ENCODE measurements at places on chromosomes 16 and 17.

DNA sequence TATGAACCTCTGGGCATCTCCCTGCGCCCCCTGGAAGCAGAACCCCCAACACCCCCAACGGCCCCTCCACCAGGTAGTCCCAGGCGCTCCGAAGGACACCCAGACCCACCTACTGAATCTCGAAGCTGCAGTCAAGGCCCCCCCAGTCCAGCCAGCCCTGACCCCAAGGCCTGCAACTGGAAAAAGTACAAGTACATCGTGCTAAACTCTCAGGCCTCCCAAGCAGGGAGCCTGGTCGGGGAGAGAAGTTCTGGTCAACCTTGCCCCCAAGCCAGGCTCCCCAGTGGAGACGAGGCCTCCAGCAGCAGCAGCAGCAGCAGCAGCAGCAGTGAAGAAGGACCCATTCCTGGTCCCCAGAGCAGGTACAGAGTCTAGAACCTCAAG lies 1.5 kb downstream of the BCL6B start:
- no peak for DNase-seq

GRCh38 chr17:60314423-60314822 lies 77.5 kb downstream of the USP32 start:
- no peak for DNase-seq

DNA sequence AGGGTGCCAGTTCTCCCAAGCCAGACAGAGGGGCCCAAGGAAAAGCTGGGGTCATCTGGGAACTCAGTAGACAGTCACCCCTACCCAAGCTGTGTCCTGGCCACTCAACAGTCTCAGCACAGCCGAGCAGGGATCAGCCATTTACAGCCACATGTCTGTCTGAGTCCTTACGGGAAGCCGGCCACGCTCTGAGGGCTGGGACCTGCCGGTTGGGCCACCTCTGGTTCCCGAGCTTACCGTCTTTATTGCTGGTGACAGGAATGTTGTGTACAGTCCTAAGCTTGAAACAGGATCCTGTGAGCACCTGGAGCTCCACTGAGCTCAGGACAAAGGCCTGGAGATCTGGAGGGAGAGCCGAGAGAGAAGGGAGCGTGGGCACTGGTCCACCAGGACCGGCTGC lies 59.8 kb downstream of the TIMM22 start:
- DNase-seq = no peak

GRCh38 chr17:56831369-56832095 lies 2.2 kb downstream of the C17orf67 start:
- DNase-seq = no peak

- DNase-seq = no peak
Observed at GRCh38 chr17:76019833-76020467, 7.2 kb downstream of the EVPL start.

- no peak for DNase-seq
Observed at GRCh38 chr17:4908301-4908700, 5.4 kb upstream of the CHRNE start.

DNA sequence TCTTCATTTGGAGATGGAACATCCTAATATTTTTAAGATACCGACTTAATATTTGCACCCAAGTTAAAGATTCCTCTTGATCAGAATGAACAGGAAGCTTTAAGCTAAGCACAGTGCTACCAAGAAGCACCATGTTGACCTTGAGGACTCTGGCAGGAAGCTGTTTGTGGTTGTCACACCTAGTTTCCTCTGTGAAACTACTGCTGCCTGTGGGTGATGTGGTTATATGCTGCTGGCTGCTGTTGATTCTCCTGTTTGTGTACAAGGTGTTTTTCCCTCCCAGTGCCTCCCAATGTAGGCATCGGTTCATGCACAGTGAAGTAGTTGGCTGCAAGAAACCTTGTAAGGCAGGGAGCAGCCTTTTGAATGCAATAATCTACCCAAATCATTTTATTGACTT lies 23.4 kb downstream of the RBL2 start:
- peak; percentile 25 for DNase-seq

DNA sequence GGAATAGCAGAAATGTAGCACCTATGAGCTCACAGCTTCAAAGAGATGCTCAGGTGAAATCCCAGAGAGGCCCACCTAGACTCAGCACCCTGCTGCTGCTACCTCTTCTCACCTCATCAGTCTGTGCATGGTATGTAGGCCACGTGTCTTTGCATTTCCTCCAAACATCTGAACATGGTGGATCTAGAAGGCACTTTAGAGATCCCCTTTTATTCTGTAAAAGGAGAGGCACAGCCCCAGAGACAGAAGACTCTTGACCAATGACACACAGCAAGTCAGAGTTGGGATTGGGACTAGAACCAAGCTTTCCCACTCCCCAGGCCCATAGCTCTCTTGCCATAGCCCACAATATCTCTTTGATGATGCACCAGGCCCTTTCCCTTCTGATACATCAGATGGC lies 19.4 kb upstream of the NKD1 start:
- DNase-seq = no peak

- no peak for DNase-seq
Observed at GRCh38 chr17:4895657-4896331, 3.5 kb upstream of the C17orf107 start.

GRCh38 chr16:12082226-12082887 lies 105.8 kb downstream of the SNX29 start:
- DNase-seq = no peak

- DNase-seq = no peak
Observed at GRCh38 chr16:68728523-68728922, 8.6 kb upstream of the CDH1 start.

GRCh38 chr17:12053552-12053951 lies 32.9 kb downstream of the MAP2K4 start:
- no peak for DNase-seq

GRCh38 chr17:1568950-1569810 lies 6.6 kb upstream of the PITPNA start:
- no peak for DNase-seq

- no peak for DNase-seq
Observed at GRCh38 chr16:49455991-49456745, 82.6 kb downstream of the C16orf78 start.

DNA sequence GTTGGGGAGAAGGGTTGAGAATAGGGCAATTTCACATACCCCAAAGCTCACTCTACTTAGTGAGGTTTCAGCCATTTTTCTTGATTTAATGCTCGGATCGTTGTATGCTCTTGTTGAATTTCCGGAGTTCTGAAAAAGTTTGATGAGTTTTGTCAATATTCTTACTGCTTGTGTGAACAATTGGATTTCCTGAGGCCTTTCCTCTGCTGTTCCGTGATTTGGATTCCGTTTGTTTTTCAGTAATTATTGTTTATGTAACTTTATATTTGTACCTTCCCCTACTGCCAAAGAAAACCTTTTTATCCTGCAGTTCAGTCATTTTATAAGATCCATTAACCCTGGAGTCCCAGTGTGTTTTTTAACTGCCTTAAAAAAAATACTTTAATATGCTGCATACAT lies 62.9 kb downstream of the PHKB start:
- DNase-seq = no peak

DNA sequence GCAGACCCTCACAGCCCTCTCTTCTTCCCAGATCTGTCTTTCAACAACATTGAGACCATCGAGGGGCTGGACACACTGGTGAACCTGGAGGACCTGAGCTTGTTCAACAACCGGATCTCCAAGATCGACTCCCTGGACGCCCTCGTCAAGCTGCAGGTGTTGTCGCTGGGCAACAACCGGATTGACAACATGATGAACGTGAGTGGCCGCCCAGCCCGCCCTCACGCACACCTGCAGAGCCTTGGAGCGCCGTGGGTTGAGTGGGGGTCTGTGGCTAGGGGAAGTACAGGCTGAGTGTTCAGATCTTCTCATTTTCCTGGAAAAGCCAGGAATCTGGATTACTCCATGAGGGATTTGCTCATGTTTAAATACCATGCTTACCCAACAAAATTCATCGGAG lies 15.2 kb downstream of the DRC3 start:
- no peak for DNase-seq

GRCh38 chr16:49528866-49529288 lies 155.3 kb downstream of the C16orf78 start:
- no peak for DNase-seq

DNA sequence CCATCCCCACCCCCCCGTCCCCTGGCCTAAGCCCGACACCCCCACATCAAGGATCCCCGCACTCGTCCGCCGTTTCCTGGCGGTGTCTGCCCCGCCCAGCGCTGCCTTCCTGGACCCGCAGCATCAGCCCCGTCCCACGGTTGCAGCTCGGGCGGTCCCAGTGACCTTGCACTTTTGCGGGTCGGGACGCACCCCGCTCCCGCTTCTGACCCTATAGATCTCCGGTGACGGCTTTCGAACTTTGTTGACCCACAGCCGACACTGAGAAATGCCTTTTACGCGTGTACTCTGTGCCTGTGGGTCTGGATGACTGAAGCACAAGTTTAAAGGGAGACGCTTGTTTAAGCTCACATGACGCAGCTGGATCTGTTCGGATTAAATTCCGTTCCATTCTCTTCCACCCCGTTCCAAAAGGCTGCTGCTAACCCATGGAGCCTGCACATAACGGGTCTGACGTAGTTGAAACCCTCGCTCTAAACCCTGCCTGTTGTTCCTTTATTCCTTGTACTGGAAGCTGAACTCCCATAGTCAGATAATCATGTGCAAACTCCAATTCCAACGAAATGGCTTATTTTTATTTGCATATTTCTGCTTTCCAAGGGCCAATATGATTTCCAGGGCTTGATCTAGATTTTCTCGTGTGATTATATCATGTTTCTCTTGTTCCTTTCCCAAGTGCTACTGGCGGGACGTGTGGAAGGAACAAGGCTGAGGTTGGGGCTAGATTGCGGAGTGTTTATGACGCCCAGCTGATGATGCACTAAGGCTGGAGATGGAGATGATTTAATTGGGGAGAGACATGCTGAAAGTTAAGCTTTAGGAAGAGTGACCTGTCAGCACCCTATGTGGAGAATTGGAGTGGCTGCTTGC lies 834 bp downstream of the FLYWCH1 start:
- no peak for DNase-seq

DNA sequence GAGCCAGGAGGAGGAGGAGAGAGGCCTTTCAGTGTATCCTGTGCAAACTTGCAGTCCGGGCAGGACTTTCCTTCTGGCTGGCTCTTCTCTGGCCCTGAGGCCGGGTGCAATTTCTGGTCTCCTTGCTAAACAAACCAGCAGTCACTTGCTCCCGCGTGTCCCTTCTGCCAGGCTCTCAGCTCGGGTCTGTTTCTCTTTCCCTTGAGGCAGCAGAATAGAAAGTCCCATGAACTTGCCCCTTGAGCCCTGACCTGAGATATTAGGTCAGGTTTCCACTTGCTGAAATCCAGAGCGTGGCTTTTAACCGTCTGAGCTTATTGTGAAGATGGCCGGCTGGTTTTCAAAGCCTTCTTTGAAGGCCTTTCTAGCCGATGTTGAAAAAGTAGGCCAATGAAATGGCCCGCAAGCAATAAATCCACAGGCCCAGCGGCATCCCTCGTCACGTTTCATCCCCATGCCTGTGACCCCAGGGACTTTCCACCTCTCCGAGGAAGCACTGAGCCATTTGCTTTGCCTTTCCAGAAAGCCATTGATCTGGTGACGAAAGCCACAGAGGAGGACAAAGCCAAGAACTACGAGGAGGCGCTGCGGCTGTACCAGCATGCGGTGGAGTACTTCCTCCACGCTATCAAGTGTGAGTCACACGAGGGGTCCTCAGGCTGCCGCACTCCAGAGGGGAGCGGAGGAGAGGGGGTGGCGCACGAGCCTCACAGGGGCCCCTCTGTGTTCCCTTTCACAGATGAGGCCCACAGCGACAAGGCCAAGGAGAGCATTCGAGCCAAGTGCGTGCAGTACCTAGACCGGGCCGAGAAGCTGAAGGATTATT lies 4.5 kb downstream of the VPS4A start:
- no peak for DNase-seq

DNA sequence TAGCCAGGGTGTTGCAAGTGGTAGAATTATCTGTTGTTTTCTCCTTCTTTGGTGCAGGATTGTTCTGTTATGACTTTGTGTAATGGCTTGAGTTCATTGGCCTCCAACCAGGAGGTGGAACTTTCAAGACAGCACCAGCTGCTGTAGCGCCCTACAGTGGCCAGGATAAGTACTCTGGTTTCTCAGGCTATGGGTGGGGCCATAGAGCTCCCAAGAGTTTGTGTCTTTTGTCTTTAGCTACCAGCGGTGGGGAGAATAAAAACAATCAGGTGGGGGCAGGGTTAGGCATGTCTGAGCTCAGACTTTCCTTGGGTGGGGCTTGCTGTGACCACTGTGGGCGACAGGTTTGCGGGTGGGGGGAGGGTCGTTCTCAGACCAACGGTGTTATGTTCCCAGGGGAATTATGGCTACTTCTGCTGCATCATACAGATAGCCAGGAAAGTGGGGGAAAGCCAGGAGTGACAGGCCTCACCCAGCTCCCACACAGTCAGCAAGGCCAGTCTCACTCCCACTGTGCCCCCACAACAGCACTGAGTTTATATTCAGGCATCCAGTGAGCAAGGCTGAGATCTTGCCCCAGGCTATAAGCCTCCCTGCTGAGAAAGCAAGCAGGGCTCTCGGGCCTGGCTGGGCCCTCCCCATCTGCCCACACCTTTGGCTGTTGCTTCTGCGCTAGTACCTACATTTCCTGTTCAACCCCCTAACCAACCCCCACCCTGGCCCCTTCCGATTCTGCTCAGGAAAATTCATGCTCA lies 15.4 kb downstream of the ABCA10 start:
- no peak for DNase-seq

GRCh38 chr17:82787081-82787848 lies 35.4 kb downstream of the TBCD start:
- no peak for DNase-seq

DNA sequence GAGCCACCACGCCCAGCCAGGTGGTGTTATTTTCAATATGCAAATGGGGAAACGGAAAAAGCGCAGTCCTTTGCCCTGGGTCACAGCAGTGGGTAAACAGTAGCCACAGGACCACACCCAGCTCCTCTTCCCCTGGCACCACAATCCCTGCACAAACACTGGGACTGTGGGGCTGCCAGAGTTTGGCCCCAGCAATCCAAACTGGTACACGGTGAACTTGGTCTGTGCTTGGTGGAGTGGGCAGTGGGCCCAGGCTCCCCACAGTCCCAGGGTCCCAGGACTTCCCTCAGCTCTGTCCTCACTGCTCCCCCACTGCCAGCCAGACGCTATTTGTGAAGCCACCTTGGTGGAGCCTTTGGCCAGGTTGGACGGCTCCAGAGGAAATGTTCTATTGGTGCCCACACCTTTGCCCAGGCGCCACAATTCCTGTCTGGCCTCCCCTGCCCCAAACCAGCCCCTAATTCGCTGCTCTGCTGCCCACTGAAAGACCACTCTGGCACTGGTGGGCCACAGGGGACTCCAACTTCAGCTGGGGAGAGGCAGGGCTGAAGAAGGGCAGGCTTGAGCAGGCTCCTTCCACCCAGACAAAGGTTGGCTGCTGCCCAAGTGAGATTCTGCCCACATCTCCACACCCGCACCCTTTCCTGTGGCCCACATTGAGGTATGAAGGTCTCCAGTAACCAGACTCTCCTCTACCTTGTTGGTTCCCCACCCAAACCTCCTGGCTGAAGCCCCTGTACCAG lies 2.1 kb downstream of the CHAD start:
- DNase-seq = no peak

DNA sequence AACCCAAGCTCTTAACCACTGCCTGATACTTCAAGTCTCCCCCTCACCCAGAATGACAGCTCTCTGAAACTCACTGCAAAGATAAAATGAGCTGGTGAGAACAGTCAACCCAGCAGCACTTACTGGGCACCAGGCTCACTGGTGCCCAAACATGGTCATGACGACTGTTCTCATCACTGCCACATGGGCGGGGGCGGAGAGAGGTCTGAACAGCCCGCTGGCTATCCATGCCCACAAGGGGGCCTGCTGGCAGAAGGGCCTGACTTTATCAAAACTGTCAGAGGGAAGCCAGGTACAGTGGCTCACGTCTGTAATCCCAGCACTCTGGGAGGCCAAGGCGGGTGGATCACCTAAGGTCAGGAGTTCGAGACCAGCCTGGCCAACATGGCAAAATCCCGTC lies 4.0 kb downstream of the MYBBP1A start:
- DNase-seq = no peak

All from stimulated activated CD8-positive, alpha-beta memory T cell treated with anti-CD3 and anti-CD28 coated beads, Interleukin-4, amount 100 ng/mL, for 24 hours (primary cell).